ENCODE measurements at places on chromosomes 3 and 15. TPM values are rescaled to one million over a fixed set of nuclear protein-coding genes. Genes with fewer than 3 reads are reported as not detected.

Gene ADAMTS9
- total RNA-seq = 104 TPM

DNA sequence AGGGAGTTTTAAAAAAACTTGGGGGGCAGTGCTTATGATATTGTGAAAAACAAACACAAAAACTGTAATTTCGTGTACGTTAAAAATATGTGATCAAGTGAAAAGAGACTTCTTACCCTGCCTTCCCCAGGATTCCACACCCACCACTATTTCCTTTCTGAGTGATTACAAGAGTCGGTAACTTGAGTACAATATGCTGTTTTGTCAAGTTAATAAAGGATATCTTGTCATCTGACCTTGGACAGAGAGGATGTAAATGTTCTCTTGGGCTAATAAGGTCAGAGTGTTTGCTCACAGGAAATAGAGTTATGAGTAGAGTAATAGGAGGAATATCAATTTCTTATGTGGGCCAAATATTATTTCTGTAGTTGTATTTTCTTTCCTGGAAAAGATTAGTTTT lies 68.1 kb downstream of the NOX5 start:
- no peak for DNase-seq

DNA sequence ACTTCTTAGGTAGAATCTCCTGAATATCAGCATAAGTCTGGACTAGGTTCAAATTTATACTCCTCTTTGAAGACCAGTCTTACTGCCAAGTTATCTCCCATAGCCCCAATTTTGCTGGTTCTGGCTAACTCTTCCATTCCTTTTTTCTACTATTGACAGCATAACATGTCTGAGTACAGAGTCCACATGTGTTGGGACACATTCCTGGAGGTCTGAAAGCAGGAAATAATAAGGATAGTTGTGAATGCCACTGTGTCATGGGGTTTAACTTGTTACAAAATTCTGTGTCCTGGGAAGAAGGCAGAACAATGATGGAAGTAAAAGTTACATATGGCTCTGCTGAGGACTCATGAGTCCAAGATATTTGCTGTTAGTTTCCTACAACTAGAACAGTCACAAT lies 57.4 kb upstream of the ZBTB20 start:
- DNase-seq = no peak

DNA sequence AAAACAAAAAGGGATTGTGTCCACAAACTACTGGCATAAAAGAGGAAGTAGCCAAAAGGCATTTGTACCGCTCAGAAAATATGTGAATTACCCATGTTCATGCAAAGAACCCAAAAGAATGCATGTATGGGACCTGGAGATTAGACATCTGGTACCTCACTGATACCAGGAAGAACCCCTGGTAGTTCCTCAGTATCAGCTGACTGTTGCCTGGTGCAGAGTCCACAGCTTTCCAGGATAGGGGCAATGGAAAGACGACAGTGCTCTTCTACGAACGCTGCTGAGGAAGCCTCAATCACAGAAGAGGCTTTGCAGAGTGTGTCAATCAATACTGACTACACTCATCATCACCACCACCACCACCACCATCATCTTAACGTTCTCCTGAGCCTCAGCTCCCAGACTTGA lies 63.3 kb downstream of the ATP8B4 start:
- no peak for DNase-seq

DNA sequence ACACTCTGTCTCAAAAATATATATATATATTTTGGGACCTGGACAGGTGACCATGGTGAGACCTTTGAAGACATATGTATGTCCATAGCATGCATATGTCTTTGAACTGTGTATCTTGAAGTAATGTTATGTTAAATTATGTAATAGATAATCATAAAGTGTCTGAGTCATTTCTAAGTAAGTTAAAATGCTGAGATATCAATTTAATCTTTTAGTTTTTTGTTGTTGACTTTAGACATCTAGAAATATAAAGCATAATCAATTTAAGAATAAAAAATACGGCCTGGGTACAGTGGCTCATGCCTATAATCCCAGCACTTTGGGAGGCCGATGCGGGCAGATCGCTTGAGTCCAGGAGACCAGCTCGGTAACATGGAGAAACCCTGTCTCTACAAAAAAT lies 12.7 kb upstream of the SETD2 start:
- no peak for DNase-seq
